ENCODE measurements at places on chromosomes 6 and 20.

DNA sequence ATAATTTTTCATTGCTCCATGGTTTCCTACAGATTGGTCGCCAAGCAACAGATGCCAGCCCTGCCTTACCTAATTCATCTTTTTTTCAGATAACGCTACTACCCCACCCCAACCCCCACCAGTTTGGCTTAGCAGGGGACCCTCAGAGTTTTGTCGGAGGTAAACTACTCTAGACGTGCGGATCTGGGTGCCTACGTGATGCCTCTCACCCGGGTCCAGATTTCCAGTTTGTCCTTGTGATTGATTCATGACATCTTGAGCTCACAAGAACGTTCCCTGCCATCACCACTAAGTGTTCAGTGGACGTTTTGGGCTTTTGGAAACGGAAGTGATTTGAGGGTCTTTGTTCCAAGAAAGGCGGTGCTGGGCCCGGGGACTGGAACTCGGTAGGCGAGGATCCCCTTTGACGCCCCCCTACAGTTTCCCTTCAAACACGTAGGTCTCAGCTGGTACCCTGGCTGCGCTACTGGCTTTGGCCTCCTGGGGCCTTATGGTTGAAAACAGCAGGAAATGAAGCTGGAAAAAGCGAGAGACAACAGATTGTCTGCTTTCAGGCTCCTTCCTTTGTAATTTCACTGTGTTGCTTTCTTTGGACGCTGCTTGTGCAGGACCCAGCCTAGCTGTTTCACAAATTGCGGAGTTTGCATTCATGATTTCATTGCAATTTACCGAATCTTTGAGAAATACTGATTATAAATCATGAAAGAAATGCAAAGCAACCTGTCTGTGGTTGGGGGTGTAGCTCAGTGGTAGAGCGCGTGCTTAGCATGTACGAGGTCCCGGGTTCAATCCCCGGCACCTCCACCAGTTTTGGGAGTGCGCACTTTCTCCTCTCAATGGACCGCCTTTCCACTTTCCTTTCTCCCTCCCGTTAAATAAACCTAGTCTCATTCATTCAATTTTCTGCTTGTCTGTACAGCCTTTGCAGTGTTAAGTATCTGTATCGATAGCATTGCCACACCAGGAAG lies 81.0 kb downstream of the GPX5 start:
- DNase-seq = peak; percentile 72

DNA sequence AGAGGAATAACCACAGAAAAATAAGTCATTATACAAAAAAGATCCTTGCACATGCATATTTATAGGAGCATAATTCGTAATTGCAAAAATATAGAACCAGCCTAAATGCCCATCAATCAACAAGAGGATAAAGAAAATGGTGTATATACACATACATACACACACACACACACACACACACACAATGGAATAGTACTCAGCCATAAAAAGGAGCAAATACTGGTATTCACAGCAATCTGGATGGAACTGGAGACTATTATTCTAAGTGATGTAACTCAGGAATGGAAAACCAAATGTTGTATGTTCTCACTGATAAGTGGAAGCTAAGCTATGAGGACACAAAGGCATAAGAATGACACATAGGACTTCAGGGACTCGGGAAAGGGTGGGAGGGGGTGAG lies 1.9 kb upstream of the KIAA1586 start:
- no peak for DNase-seq

DNA sequence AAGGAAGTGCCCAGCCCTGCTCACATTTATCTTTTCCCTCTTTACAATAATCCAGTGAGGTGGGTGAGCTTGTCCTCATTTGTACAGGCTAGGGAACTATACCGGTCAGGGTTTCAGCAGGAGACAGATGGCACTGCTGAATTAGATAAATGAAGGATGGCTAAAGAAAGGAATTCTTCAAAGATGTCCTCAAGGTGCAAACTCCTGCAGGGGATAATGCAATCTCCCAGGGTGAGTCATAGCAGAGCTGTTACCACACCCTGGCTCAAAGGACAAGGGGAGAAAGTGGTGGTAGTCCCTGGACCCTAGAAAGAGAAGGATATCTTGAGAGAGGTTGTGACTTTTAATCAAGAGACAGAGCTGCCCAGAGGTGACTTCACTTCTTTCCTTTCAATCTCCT lies 66.7 kb downstream of the RFPL4B start:
- no peak for DNase-seq

DNA sequence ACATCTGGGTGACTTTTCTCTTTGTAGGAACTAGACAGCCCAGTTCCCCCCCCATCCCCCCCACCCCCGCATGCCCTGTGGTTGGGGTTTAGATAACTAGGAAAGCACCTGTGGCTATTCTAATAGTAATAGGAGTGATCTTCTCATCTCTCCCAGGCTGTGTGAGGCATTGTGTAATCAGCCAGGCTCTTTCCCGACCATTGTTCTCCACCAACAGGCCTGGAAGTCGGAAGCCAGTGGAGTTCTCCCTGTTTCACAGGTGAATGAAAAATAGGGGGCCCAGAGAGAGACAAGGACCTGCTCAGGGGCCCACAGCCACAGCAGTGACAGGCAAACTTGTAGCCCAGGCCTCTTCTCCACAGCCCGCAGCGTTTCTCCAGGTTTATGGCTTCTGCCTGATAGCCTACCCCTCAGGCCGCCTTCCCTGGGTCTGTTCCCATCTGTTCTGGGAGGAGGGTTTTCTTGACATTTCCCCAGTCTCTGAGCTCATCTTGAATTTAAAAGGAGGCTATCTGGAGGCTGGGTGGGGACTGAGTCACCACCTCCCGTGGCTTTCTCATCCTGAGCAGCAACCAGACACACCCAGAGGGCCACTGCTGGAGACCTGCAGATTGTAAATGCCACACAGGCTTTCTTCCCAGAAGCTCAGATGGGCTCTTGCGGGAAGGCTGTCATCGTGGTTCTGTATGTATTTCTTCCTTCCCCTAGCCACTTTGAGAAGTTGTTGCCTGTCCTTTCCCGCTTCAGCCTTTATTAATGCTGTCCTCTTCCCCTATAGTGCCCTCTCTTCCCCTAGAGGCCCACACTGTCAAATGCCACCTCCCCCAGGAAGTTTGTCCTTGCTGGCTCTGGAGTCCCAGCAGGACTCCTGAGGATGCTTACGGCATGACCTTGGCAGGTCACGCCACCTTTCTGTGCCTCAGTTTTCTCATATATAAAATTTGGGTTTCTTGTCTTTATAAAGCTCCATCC lies 75.9 kb upstream of the MYL9 start:
- DNase-seq = peak; percentile 75

DNA sequence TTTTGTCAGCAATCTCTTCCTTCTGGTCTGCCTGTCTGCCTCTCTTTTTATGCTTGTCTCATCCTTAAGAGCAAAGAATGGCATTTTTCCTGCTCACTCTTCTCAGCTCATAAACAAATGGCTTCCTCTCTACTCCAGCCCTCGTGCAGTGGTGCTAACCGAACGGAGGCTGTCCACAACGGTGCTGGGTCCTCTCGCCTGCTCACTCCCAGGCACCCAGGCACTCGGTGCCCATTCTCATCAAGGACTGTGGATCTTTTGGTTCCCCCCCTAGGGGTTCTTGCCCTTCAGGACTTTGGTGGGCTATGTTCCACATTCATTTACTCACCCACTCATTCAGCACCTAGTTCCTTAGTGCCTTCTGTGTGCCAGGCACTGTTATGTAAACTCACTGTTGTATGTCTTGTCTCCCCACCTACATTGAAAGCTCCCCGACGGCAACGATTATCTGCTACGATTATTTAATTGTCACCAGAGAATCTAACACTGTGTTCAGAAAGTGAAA lies 113.9 kb downstream of the FYN start:
- peak; percentile 48 for DNase-seq

GRCh38 chr6:99512033-99512432 lies 3.2 kb downstream of the USP45 start:
- DNase-seq = peak; percentile 41

DNA sequence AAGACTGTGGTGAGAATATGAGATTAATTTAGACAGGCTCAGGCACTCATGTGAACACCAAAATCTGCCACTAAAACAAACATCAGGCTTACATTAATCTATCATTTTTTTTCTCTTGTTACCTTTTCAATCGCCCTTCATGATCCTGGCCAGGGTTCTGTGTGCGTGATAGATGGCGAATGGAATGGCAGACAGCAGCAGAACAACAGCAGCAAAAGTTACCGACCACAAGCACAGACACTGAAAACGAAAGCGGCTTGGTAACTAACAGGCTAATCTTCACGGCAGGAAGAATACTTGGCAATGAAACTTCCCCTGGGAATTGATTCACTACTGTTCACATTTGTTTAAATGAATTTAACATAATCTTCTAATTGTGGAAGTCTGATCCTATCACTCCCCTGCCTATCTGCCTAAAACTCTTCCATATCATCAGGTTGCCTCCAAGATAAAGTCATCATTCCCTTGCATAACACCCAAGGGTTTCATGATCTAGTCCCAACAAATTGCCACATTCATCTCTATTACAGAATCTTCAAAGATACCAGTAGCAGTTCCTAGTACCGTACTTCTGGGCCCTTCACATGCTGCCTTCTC lies 28.7 kb downstream of the PTPRK start:
- DNase-seq = no peak

All from activated CD8-positive, alpha-beta T cell treated with anti-CD3 and anti-CD28 coated beads for 36 hours (primary cell).